Bronchus fibroblast of lung (primary cell): ENCODE measurements at places on chromosomes 2 and 18. TPM values are rescaled to one million over a fixed set of nuclear protein-coding genes. Genes with fewer than 3 reads are reported as not detected.

Gene VWA3B
- total RNA-seq: not detected in 2 replicates

Gene PAIP2B
- total RNA-seq: 0.45 and 0.67 TPM in 2 replicates

Gene TCF23
- not detected in 2 replicates for total RNA-seq

Gene BOLL
- not detected in 2 replicates for total RNA-seq

Gene IMMT
- total RNA-seq: 81.5 and 85.0 TPM in 2 replicates

Gene SPR
- total RNA-seq: 11.0 and 12.8 TPM in 2 replicates

Gene EVX2
- not detected in 2 replicates for total RNA-seq

Gene TMEM198
- 0.74 and 1.2 TPM in 2 replicates for total RNA-seq

Gene AUP1
- total RNA-seq: 84.2 and 87.9 TPM in 2 replicates

Gene CCDC74B
- 6.2 and 6.9 TPM in 2 replicates for total RNA-seq

Gene TMEM150A
- total RNA-seq: 9.9 and 10.7 TPM in 2 replicates

Gene SLC8A1
- 11.9 and 15.0 TPM in 2 replicates for total RNA-seq

Gene ARL5A
- 23.4 and 35.7 TPM in 2 replicates for total RNA-seq

Gene ONECUT2
- total RNA-seq: under 0.01 TPM in 2 replicates

Gene TLX2
- total RNA-seq: 0.15 and 0.34 TPM in 2 replicates

Gene STPG4
- not detected in 2 replicates for total RNA-seq

Gene ADD2
- total RNA-seq: under 0.01 and 0.59 TPM in 2 replicates

Gene VWC2L
- total RNA-seq: not detected in 2 replicates

Gene SP140
- 0.74 and 2.0 TPM in 2 replicates for total RNA-seq

Gene CYS1
- 0.30 and 0.50 TPM in 2 replicates for total RNA-seq

Gene MC5R
- total RNA-seq: not detected in 2 replicates

Gene DSG2
- 11.0 and 11.9 TPM in 2 replicates for total RNA-seq

Gene HNMT
- 26.1 and 26.5 TPM in 2 replicates for total RNA-seq

Gene C1QL2
- total RNA-seq: not detected in 2 replicates

Gene GLS
- total RNA-seq: 34.6 and 35.5 TPM in 2 replicates

Gene FBLN7
- total RNA-seq: 1.0 and 2.0 TPM in 2 replicates

Gene TMEM127
- total RNA-seq: 19.6 and 21.9 TPM in 2 replicates

Gene CLK1
- 22.5 and 24.5 TPM in 2 replicates for total RNA-seq

Gene RAPGEF4
- 0.17 and 1.8 TPM in 2 replicates for total RNA-seq

Gene NYAP2
- not detected in 2 replicates for total RNA-seq

Gene WNT10A
- not detected in 2 replicates for total RNA-seq

Gene MAP3K19
- total RNA-seq: not detected in 2 replicates

Gene RTTN
- 9.4 and 10.6 TPM in 2 replicates for total RNA-seq

Gene MTIF2
- total RNA-seq: 15.8 and 19.0 TPM in 2 replicates

Gene GALR1
- not detected in 2 replicates for total RNA-seq

Gene AQP12A
- total RNA-seq: not detected in 2 replicates

Gene B3GNT7
- total RNA-seq: 0.15 and 0.50 TPM in 2 replicates

Gene RBM43
- 3.1 and 4.2 TPM in 2 replicates for total RNA-seq

Gene AMER3
- not detected in 2 replicates for total RNA-seq

Gene AGAP1
- 3.9 and 4.6 TPM in 2 replicates for total RNA-seq

Gene LYPD6
- total RNA-seq: 3.6 and 4.5 TPM in 2 replicates

Gene PLEKHA3
- total RNA-seq: 2.7 and 4.3 TPM in 2 replicates

Gene OSBPL6
- total RNA-seq: 2.9 and 3.4 TPM in 2 replicates

Gene ERBB4
- not detected in 2 replicates for total RNA-seq

Gene TYMS
- 80.9 and 96.5 TPM in 2 replicates for total RNA-seq

Gene AKAIN1
- total RNA-seq: not detected in 2 replicates

Gene SERPINB11
- not detected in 2 replicates for total RNA-seq

Gene DLX2
- 0.15 TPM in 1 of 2 replicates, not detected in the other for total RNA-seq

Gene EHD3
- 22.7 and 22.9 TPM in 2 replicates for total RNA-seq

Gene CHRNA1
- total RNA-seq: 0.15 and 0.34 TPM in 2 replicates

Gene HOXD12
- total RNA-seq: not detected in 2 replicates

Gene CHMP1B
- total RNA-seq: 22.4 and 25.6 TPM in 2 replicates

Gene DCDC2C
- total RNA-seq: not detected in 2 replicates

Gene PTPRN
- total RNA-seq: 7.9 and 9.8 TPM in 2 replicates

Gene POU3F3
- total RNA-seq: under 0.01 TPM in 1 of 2 replicates, not detected in the other

Gene CREG2
- total RNA-seq: under 0.01 and 0.34 TPM in 2 replicates

Gene KANSL1L
- 3.7 and 6.1 TPM in 2 replicates for total RNA-seq

Gene CCDC141
- total RNA-seq: not detected in 2 replicates

Gene SULT1C4
- 0.15 and 0.50 TPM in 2 replicates for total RNA-seq

Gene LCT
- total RNA-seq: not detected in 2 replicates
